ENCODE measurements at places on chromosomes 3 and 15. TPM values are rescaled to one million over a fixed set of nuclear protein-coding genes. Genes with fewer than 3 reads are reported as not detected.
A peak's percentile ranks its signal among the peaks of the same experiment; 100 is the strongest.

The HDC gene
- 4.3 TPM for total RNA-seq

The MASP1 gene
- 2.3 TPM for total RNA-seq

The LPP gene
- total RNA-seq: 156 TPM

The VGLL4 gene
- 50.2 TPM for total RNA-seq

The LSAMP gene
- total RNA-seq: 11.5 TPM

The IL17RD gene
- total RNA-seq: under 0.01 TPM

The LDHAL6B gene
- 2.1 TPM for total RNA-seq

- H3K4me3 ChIP-seq: no peak overlapping the region
- H3K27me3 ChIP-seq: no peaks in the 10 kb centered on the region
- no peaks in the 10 kb centered on the region for H3K4me1 ChIP-seq
- peak; percentile 32 for DNase-seq
These were observed 29.5 kb upstream of the ETV5 start for GRCh38 chr3:186138272-186138981.

DNA sequence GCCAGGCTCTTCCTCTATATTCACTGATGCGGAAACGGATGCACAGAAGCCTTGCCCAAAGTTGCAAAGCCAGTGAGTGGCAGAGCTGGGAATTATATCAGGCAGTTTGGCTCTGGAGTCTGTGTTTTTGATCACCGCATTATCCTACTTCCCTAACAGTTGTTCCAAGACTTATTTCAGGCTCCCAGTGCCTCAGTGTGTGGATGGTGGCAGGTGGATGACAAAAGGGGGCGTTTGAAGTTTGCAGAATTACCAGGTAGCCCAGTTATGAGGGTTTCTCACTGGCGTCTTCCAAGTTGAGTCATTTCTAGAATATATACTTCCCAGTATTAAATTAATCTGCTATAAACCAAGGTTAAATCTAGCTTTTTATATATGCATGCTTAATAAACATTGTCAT, 81.0 kb downstream of the USP13 start:
- no peaks in the 10 kb centered on the region for H3K36me3 ChIP-seq
- H3K27me3 ChIP-seq: no peaks in the 10 kb centered on the region
- H3K27ac ChIP-seq: no peak overlapping the region
- no peak overlapping the region for H3K4me3 ChIP-seq
- DNase-seq: no peak
- no peaks in the 10 kb centered on the region for H3K4me1 ChIP-seq

- H3K27ac ChIP-seq: no peak overlapping the region
- no peaks in the 10 kb centered on the region for H3K27me3 ChIP-seq
- H3K4me1 ChIP-seq: no peaks in the 10 kb centered on the region
- H3K36me3 ChIP-seq: no peaks in the 10 kb centered on the region
These were observed 288.0 kb upstream of the TBC1D5 start for GRCh38 chr3:18030371-18030870.

DNA sequence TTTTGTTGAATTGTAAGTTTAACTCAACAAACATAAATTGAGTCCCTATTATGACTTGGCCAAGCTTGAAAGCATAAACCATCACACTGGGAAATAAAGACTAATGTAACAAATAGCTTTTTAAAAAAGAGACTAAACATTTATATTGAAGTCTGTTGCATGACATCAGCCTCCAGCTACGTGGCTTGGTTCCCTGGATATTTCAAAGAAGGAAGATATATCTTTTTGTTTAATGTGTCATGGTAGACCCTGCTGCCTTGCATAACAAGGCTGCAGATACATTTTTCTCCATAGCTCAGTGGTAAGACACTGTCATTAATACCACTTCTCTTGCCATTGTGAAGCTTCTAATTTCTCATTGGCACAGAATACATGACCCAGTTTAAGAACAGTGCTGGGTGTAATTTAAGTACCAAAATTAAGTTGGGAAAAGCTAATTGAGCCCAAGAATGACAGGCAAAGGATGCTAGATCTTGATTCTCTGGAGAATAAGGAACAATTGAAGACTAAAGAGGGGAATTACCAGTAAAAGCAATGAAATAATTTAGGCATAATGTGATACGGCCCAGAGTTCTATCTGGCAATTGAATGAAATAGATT, 14.0 kb downstream of the RCN2 start:
- no peaks in the 10 kb centered on the region for H3K27me3 ChIP-seq
- H3K36me3 ChIP-seq: peaks cover 44% of the 10 kb centered on the region
- no peaks in the 10 kb centered on the region for H3K4me1 ChIP-seq
- H3K27ac ChIP-seq: no peak overlapping the region

GRCh38 chr3:100401674-100402041, 319 bp downstream of the LNP1 start:
- H3K27ac ChIP-seq: peak overlapping the region; percentile 90
- H3K4me3 ChIP-seq: peak overlapping the region; percentile 79
- H3K4me1 ChIP-seq: peaks cover 43% of the 10 kb centered on the region
- no peaks in the 10 kb centered on the region for H3K27me3 ChIP-seq

GRCh38 chr15:27176785-27177406, 205.9 kb downstream of the GABRG3 start:
- no peaks in the 10 kb centered on the region for H3K4me1 ChIP-seq
- H3K27me3 ChIP-seq: no peaks in the 10 kb centered on the region
- H3K27ac ChIP-seq: no peak overlapping the region
- no peak overlapping the region for H3K4me3 ChIP-seq
- no peak for DNase-seq

DNA sequence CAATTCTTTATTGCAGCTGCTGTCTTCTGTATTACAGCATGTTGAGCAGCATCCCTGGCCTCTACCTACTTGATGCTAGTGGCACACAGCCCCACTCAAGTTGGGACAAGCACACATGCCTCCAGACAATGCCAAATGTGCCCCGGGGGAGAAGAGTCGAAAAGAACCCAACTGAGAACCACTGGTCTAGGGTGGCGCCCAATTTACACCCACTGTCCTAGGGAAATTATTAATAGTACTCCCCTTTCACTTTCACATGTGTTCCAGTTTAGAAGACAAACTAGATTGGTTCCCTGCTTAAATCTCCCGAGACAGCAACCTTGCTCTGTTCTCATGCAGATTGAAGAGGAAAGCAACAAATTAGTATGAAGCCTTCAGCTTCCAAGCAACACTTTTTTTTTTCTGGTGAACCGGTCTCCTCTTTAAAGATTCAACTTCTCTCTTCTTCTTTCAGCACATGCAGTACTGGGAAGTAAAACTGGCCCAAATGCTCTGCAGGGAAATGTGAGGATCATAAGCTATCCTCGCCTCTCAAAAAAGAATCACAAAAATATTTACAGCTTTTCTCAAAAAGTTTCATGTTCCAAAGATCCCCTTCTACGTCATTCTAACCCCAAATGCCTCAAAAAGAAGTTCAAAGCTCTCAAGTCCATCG, 823.9 kb upstream of the CFAP20DC start:
- DNase-seq: no peak
- no peak overlapping the region for H3K4me3 ChIP-seq
- H3K4me1 ChIP-seq: no peaks in the 10 kb centered on the region
- H3K27me3 ChIP-seq: no peaks in the 10 kb centered on the region
- no peaks in the 10 kb centered on the region for H3K36me3 ChIP-seq

DNA sequence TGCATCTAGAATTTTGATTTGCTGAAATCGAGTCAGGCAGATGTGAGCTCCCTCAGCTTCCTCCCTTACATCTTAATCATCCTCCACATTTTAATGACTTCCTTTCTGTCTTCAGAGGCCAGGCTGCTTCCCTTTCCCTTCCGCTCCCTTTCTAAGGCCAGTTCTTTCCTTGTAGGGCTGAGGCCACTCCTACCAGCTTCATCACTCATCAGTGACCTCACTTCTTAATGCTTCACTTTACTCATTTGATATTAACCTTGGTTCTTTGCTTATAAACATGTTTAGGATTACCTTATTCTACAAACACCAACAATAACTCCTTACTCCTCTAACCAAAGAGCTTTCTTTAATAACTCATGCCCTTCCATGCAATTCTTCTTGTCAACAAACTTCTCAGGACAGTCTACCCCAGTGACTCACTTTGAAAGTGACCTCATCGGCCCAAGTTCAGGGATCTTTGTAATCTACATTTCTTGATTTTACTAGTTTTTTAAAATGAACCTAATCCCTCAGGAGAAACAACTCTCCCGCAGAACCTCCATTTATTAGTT, 23.9 kb downstream of the ILDR1 start:
- no peaks in the 10 kb centered on the region for H3K36me3 ChIP-seq
- H3K4me1 ChIP-seq: peaks cover 17% of the 10 kb centered on the region
- H3K27me3 ChIP-seq: no peaks in the 10 kb centered on the region
- no peak for DNase-seq

DNA sequence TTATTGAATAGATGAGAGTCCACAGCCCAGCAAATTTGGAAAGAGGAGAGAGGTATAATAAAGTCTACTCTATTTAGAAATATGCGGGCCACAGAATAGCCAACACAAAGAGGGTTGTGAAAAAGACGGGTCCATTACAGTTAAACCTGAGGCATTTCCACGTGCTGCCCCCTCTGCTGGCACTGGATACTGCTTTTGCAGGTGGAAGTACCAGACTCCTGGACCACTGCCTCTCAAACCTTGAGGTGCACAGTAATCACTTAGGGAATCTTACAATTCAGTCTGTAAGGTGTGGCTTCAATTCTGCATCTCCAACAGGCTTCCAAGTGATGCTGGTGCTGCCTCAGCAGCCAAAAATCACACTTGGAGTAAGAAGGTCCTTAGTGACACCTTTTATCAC, 3.0 kb upstream of the TFDP2 start:
- no peak overlapping the region for H3K27ac ChIP-seq
- H3K4me3 ChIP-seq: no peak overlapping the region
- H3K4me1 ChIP-seq: peaks cover 13% of the 10 kb centered on the region
- DNase-seq: no peak

DNA sequence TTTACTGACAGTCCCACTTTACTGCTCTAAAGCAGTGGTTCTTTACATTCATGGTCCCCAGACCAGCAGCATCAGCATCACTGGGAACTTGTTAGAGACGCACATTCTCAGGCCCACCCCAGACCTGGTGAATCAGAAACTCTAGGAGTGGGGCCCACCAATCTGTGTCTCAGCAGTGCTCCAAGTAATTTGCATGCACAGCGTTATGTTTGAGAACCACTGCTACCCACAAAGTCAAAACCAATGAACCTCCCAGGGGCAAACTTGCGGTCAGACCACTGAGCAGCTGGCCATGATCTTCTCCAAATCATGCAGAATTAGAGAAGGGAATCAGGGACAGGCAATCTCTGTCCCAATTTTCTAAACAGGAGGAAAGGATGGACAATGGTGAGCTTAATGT, 58.5 kb downstream of the ST8SIA2 start:
- H3K27ac ChIP-seq: no peak overlapping the region
- no peaks in the 10 kb centered on the region for H3K4me1 ChIP-seq
- DNase-seq: no peak
- H3K4me3 ChIP-seq: no peak overlapping the region

GRCh38 chr15:42419369-42419768, 60.1 kb downstream of the CAPN3 start:
- H3K27ac ChIP-seq: no peak overlapping the region
- H3K4me1 ChIP-seq: no peaks in the 10 kb centered on the region
- peaks cover 73% of the 10 kb centered on the region for H3K36me3 ChIP-seq
- H3K4me3 ChIP-seq: no peak overlapping the region
- H3K27me3 ChIP-seq: no peaks in the 10 kb centered on the region
- no peak for DNase-seq

- peaks cover 12% of the 10 kb centered on the region for H3K36me3 ChIP-seq
- no peaks in the 10 kb centered on the region for H3K27me3 ChIP-seq
- no peak for DNase-seq
These were observed 52.5 kb upstream of the RPL32 start for GRCh38 chr3:12893852-12894251.

DNA sequence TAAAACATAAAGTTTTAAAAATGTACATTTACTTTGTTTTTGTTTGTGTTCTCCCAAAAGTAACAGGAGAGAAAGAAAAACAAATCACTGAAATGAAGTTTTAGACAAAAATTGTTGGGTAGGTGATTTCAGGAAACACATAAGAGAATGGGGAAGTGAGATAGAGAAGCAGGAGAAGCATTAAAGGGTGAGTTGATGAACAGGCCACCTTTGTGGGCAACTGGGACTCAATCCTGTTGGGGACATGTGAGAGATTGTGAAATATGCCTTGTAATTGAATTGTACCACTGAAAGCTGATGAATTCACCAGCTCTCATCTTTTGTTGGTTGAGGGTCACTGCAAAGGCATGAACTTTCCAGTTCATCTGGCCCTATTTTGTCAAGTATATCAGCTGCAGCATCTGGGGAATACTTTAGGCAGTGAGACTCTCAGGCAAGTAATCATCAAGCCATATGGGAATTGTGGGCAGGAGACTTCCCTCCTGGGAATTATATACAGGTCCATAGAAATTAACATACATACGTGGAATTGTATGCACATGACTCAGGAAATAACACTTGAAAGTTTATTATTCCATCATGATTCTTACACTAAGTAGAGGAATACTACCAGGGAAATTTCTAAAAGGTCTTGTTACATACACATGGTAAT, 181.0 kb downstream of the ZBBX start:
- H3K4me1 ChIP-seq: no peaks in the 10 kb centered on the region
- H3K36me3 ChIP-seq: no peaks in the 10 kb centered on the region
- no peak overlapping the region for H3K27ac ChIP-seq
- DNase-seq: no peak

GRCh38 chr3:4786431-4786830, 192.8 kb upstream of the BHLHE40 start:
- peak; percentile 36 for DNase-seq
- no peaks in the 10 kb centered on the region for H3K4me1 ChIP-seq
- H3K4me3 ChIP-seq: no peak overlapping the region
- H3K27ac ChIP-seq: no peak overlapping the region
- no peaks in the 10 kb centered on the region for H3K36me3 ChIP-seq

DNA sequence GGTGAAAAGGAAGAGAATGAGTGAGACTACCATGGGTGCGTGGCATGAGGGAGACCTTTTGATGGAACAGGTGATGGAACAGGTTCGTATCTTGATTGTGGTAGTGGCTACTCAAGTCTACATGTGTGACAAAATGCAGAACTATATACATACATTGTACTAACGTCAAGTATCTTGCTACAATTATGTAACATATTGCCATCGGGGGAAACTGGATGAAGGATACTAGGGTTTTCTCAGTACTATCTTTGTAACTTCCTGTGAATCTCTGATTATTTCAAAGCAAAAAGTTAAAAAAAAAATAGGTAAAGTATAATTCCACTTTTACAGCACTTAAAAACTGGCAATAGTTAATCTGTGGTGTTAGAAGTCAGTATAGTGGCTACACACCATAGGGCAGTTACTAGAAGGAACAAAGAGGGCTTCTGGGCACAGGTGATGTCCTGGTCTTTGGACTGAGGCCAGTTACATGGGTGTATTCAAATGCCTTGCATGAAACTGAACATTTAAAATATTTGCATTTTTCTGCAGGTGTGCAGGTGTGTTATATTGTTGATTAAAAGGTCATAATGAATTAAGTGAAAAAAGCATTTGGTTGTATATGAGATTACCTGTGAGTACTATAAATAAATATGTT, 61.4 kb downstream of the LRRK1 start:
- no peak for DNase-seq
- no peaks in the 10 kb centered on the region for H3K4me1 ChIP-seq
